Colonic mucosa (tissue), 4 donors: ENCODE measurements at places on chromosomes 6 and 20. TPM values are rescaled to one million over a fixed set of nuclear protein-coding genes. Genes with fewer than 3 reads are reported as not detected.

The KCNK15 gene
- total RNA-seq: 0.21 TPM

The SNAP91 gene
- total RNA-seq: not detected

The FGD2 gene
- total RNA-seq: 3.8 TPM

The DACT2 gene
- total RNA-seq: 2.0 TPM

The INSM1 gene
- total RNA-seq: 5.0 TPM

The CTCFL gene
- total RNA-seq: not detected

The LGSN gene
- total RNA-seq: 13.2 TPM

The RSPH4A gene
- total RNA-seq: 0.11 TPM
